Omental fat pad (tissue), 4 donors: ENCODE measurements at places on chromosomes 2 and 18. TPM values are rescaled to one million over a fixed set of nuclear protein-coding genes. Genes with fewer than 3 reads are reported as not detected.

- DNase-seq: no peak
Observed at GRCh38 chr18:35430721-35431373, 53.7 kb upstream of the ZNF396 start.

DNA sequence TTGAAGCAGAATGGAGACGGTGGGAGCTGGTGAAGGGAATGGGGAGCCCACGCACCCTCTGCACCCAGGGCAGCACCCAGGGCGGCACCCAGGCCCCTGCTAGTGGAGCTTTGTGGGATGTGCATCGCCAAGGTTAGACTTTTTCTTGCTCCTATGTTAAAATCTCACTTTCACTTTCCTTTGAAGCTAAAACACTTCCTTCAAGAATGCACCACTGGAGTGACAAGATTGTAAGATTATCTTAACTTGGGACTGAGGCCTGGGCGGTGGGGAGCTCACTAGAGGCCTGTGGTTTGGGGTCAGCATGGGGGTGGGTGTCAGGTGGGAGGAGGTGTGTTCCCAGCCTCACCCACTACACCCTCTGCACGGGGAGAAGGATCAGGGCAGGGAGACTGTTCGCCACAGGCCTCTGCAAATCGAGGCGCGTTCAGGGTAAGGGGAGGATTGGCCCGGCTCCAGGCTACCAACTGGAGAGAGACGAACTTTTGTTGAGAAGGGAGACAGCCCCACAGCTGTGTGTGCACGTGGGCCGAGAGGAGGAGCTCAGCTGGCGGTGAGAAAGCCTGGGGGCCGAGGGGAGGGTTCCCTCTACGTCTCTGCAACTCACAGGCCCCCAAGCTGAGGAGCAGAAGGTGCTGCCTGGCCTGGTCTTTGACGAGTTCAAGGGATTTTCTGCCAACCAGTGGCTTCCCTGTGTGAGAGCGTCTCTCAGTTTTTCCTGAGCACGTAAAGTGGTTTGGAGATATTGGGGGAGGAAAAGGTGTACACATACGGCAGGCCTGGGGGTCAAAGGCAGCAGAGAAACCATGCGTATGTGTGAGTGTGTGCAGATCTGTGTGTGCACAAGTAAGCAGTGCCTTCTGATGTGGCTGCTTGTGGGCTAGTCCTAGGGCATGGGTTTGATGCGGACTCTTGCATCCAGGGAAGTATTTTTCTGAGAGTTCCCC is 147.7 kb downstream of the KLHL29 start:
- no peak for DNase-seq

GRCh38 chr2:187194049-187194448 is 254.0 kb downstream of the CALCRL start:
- DNase-seq: no peak

- DNase-seq: no peak
Observed at GRCh38 chr2:218125095-218125494, 733 bp upstream of the CXCR2 start.

DNA sequence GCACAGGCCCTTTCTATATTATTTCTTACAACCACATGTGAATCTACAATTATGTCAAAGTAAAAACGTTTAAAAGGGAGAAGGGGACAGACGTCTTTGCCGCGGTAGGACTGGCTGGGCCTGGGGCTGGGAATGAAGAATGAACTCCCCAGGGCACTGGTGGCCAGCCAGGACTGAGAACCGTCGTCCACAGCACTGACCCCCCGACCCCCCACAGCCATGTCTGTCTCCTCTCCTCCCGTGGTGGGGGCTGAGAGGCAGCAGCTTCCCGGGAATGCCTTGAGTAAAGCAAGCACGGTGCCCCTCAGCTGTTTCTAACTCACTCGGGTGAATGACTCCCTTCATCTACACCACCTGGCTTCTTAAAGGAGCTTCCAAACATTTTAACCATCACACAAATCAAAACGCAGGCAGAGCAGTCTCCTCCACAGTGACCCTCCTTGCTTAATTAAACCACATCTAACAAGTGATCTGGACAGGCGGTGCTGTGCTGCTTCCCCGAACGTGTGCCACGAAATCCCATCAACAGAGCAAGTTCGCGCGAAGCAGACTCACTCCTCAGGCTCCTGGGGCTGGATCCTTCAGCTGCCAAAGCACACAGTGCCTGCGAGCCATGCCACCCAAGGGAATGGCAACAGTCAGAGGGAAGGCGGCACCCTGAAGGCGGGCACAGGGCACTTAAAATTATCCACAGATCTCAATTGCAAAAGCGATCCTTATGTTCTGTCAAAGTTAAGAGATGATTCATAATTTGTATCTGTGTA is 217.7 kb downstream of the EIPR1 start:
- DNase-seq: no peak

DNA sequence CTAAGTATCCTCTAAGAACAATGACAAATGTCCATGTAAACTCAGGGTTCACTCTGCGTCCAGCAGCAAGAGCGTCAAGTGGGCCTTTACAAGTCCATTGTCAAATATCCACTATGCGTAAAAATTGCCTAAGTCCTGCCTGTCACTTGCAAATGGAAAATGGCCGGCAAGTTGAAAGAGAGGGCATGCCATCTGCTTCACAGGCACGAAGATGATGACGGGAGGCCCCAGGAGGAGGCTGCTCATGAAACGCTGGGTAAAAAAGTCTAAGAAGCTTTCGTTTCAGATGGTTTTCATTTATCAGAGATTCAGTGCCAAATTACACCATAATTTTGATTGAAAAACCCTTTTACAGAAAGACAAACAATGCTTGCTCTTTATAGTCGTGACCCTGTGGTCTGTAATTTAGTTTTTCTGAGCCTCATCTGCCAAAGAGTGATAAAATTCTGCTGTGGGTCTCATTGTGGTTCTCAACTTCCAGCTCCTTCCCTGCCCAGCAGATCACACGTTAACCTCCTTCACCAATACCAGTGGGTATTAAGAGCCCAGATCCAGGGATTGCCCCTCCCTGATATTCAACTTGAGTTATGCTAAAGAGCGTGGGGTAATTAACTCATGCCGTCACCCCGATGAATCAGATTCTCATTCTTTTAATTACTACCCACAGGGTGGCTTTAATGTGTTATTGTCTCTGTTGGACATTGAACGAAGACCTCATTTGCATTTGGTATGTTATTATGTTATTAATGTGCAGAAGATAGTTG is 160.2 kb upstream of the ALKAL2 start:
- DNase-seq: no peak

- DNase-seq: no peak
Observed at GRCh38 chr2:15733867-15734673, 142.4 kb downstream of the DDX1 start.

GRCh38 chr2:48717846-48718245 is 37.7 kb downstream of the LHCGR start:
- DNase-seq: no peak

DNA sequence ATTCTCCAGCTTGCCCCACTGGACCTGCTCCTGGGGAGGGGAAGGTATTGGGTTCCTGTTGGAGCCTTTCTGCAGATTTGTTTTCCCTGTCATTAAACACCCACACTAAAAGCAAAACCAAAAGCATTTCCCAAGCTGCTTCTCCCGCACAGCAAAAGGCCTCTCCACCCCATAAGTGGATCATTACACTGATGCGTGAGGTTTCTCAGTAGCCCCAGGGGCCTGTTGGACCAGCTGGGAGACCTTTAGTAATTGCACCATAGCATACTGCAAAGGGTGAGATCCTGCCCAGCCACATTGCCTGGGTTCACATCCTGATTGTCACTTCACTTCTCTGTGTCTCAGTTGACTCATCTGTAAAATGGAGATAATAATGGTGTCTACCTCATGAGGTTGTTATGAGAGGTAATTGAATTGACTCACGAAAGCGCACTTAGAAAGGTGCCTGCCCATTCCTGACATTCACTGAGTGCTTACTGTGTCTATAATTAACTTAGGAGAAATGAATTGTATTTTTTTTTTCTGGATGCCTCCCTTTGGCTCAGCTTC is 43.9 kb downstream of the TOGARAM2 start:
- no peak for DNase-seq

DNA sequence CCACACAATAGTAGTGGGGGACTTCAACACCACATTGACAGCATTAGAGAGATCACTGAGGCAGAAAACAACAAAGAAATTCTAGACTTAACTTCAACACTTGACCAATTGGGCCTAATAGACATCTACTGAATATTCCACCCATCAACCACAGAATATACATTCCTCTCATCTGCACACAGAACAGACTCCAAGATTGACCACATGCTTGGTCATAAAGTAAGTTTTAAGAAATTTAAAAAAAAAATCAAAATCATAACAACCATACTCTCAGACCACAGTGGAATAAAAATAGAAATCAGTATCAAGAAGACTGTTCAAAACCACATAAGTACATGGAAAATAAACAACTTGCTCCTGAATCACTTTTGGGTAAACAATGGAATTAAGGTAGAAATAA is 9.0 kb upstream of the FLACC1 start:
- no peak for DNase-seq

- no peak for DNase-seq
Observed at GRCh38 chr18:13279181-13280069, 60.9 kb downstream of the LDLRAD4 start.

- no peak for DNase-seq
Observed at GRCh38 chr2:206336861-206337260, 62.4 kb downstream of the ZDBF2 start.

DNA sequence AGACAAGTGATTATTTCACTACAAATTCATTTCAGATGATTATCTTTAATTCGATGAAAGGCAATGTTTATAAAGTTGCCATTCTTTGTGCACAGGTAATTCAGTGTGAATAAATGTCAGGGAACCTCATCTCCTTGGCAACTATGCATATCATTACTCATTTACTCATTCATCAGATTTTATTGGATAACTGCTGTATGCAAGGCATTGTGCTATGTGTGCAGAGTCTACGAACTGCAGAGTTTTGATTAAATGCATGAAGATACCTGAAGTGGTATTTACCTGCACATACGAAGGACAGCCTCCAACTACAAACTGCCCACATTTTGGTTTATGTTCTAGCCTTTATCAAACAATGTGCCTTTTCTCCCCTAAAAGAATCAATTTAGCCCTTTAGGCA is 3.5 kb downstream of the RND3 start:
- DNase-seq: no peak

DNA sequence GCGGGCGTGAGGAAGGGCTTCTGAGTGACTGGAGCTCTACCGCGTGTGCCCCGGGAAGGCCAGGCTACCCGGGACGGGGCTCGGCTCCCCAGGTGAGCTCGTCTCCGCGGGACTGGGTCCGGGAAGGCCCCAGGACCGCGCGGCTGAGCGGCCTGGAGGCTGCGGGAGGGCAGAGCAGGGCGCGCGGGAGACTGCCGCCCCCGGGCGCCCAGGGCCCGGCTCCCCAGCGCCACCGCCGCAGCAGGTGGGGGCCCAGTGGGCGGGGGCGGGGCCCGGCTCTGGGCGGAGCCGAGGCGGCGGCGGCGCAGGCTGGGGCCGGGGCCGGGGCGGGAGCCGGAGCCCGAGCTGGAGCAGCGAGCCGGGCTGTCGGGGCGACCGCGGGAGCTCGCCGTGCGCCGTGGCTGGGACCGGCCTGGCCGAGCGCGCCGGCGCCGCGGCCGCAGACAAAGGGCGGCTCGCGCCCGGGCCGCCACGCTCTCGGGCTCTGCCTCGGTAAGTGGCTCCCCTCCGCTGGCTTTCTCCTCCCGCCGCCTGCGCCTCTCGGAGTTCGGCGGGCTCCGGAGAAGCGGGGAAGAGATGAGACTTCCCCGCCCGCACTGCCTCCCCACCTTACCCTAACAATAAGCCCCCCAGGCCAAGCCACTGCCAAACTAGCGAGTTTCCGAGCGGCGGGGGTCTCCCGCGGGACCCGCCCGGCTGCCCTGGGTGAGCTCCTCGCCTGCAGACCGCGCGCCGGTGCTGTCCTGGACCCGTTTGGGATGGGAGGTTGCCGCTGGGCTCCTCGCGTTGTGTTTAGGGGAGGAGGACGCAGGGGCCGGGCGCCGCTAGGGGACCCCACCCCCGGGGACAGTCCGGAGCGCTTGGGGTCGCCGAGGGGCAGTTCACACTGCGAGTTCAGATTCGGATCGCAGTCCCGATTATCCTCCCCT is at the start of gene MAPK4:
Gene MAPK4, plus strand, starts transcription at position 336 of the 929 bp plus-strand sequence. CDS start 103,872 bp downstream, outside the sequence.
- no peak for DNase-seq

- DNase-seq: no peak
Observed at GRCh38 chr2:104939570-104940217, 85.8 kb downstream of the POU3F3 start.

DNA sequence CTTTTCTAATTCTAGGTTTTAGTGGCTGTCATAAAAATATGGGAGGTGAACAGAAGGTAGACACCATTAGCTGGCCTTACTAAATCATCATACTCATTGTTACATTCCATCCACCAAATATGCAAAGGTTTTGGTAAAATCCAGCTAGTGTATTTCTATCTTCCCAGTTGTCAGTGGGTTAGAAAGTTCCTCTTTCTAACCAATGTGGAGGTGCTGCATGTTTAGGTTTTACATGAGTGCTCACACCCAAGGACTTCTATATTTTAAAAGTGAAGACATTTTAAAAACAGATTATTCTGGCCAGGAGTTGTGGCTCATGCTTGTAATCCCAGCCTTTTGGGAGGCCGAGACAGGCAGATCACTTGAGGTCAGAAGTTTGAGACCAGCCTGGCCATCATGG is 5.9 kb downstream of the ALPP start:
- DNase-seq: no peak

- DNase-seq: no peak
Observed at GRCh38 chr18:76459687-76460350, 35.2 kb downstream of the ZNF516 start.

DNA sequence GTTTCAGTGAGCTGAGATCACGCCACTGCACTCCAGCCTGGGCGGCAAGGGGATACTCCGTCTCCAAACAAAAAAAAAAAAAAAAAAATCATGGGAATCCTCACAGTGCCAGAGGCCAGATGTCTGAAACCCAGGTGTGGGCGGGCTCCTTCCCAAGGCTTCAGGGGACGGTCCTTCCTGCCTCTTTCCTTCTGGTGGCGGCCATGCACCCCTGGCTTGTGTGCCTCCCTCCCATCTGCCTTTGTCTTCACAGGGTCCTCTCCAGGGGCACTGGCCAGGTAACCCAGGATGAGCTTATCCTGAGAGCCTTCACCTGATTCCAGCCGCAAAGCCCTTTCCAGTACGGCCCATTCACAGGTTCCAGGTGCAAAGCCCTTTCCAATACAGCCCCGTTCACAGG is 40.9 kb upstream of the GPC1 start:
- no peak for DNase-seq

Gene COL5A2
- total RNA-seq: 66.9 TPM

Gene CABYR
- total RNA-seq: 2.5 TPM

Gene UGT1A8
- total RNA-seq: not detected

Gene AQP12A
- total RNA-seq: not detected

Gene RASGRP3
- total RNA-seq: 11.8 TPM

Gene TRPM8
- total RNA-seq: not detected

Gene COBLL1
- total RNA-seq: 114 TPM

Gene MREG
- total RNA-seq: 3.1 TPM

Gene ARHGAP15
- 26.5 TPM for total RNA-seq

Gene DSC1
- not detected for total RNA-seq
